ENCODE measurements at places on chromosomes 2 and 18. TPM values are rescaled to one million over a fixed set of nuclear protein-coding genes. Genes with fewer than 3 reads are reported as not detected.

Gene PIGN
- total RNA-seq, result 42.0 TPM

Gene ST8SIA5
- total RNA-seq, result 0.88 TPM

Gene ATAD2B
- total RNA-seq, result 30.5 TPM

Gene CUL3
- total RNA-seq, result 55.5 TPM

Gene ZEB2
- 240 TPM for total RNA-seq

Gene NTSR2
- total RNA-seq, result not detected

Gene ACTR2
- total RNA-seq, result 89.3 TPM

Gene PLEKHA3
- 7.7 TPM for total RNA-seq

Gene BUB1
- 20.3 TPM for total RNA-seq

Gene GULP1
- 59.0 TPM for total RNA-seq

Gene DOK6
- total RNA-seq, result 15.8 TPM

Gene NT5C1B
- not detected for total RNA-seq

Gene PJVK
- 5.1 TPM for total RNA-seq

Measured in metanephros (tissue), 2 donors.